HEK293T (cell line): ENCODE measurements at places on chromosomes 4 and X.
A peak's percentile ranks its signal among the peaks of the same experiment; 100 is the strongest.

- DNase-seq = no peak
Observed at GRCh38 chr4:2950221-2950989, 12.8 kb downstream of the NOP14 start.

- DNase-seq = no peak
Observed at GRCh38 chr4:5322321-5322720, 271.0 kb downstream of the STK32B start.

GRCh38 chrX:37380924-37381323, 31.8 kb downstream of the PRRG1 start:
- no peak for DNase-seq

DNA sequence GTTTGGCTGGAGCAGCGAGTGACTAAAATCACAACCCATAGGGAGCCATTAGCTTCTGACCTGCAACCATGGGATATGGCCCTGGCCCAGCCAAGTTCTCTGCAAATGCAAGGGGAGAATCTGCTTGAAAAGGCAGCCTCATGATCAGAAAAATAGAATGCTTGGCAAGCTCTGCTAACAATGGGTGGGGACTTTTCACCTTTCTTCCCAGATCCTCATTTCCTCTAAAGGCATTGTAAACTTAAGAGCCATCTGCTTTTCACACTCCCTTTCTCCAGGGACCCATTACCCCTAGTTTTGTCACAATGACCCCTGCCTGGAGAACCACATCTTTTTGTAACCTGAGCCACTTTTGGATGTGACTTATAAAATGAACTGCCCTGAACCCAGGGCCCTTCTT, 104.3 kb downstream of the PARM1 start:
- DNase-seq = no peak

DNA sequence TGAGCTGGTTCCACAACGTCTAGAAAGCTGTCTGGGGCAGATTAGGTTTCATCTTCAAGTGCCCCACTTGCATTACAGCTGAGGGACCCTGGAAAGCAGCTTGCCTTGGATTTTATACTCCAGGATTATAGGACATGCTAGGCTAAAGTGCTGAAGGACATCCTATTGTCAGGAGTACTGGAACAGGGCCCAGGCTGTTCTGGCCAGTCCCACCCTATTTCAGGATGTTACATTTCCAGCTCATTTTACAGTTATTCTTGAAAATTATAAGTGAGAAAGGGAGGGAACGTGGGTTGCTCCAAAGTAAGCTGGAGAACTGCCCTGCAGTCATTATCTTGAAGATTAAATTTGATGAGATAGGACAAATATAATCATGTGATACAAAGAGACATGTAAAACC, 71.0 kb upstream of the UGT8 start:
- no peak for DNase-seq

GRCh38 chr4:110615353-110616237, 7.3 kb downstream of the PITX2 start:
- DNase-seq = no peak

DNA sequence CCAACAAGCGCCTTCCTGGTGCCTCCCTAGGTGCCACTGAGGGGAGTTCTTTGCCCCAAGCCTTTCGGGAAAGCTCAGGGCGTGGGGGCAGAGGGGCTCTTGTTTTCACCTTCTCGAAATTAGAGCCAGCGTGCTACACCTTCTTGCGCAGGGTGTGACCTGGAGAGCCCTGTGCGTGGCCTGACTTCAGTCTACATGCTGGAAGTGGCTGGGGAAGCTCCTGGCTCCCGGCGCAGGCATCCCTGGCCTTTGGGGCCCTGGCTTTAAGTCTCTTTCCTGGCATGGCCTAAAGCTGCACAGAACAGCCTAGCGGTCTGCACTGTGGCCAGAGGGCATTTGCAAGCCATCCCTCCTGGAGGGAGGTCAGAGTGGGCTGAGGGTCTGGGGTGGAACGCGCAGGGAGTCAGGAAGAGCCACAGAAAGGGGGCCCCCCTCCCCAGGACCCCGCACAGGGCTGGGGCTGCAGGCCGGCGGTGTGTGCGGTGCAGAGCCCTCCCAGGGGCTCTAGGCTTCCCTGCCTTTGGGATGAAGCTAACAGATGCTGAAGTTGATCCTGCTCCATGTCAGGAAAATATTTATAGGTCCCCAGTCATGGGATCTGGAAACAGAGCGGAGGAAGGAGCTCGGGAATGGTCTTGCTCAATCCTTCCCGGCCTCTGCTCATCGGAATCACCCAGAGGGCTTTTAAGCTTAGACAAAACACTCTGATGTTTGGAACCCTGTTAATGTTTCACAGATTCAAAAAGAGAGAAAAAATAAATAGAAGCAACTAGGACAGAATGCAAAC, 781 bp upstream of the SPON2 start:
- no peak for DNase-seq

DNA sequence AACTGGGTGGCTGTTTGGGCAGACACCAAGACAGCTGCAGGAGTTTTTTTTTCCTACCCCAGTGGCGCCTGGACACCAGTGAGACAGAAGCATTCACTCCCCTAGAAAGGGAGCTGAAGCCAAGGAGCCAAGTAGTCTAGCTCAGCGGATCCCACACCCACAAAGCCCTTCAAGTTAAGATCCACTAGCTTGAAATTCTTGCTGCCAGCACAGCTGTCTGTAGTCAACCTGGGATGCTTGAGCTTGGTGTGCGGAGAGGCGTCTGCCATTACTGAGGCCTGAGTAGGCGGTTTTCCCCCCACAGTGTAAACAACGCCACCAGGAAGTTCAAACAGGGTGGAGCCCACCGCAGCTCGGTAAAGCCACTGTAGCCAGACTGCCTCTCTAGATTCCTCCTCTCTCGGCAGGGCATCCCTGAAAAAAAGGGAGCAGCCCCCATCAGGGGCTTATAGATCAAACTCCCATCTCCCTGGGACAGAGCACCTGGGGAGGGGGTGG, 171.4 kb downstream of the ARHGEF9 start:
- DNase-seq = no peak

DNA sequence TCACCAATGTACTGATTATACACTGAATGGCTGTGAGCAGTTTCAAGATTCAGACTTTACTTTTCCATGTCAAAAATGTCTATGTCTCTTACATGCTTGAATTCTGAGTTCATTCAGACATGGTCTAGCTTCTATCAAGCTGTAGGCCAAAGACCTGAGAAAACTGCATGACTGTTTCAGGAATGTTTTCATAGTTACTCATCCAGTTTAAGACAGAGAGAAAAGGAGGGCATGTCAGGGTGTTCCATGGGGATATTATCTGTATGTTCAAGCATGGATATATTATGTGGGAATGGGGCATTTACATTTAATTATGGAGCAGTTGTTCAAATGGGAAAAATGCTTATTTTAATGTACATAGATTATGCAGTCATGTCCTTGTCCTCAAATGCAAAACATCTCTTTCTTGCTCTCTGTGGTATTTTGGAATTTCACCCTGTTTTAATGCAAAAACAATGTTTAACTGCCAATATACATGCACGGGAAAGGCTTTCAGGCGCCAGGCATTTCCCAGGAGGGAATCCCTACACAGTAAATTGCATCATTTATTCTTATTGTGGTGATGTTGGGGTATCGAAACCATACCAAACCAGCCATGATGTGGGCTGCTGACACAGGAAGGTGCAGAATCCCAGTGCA, 429.1 kb upstream of the INTU start:
- no peak for DNase-seq

- no peak for DNase-seq
Observed at GRCh38 chrX:15882704-15883539, 28.3 kb upstream of the AP1S2 start.

- no peak for DNase-seq
Observed at GRCh38 chr4:124977045-124977444, 264.5 kb upstream of the ANKRD50 start.

- no peak for DNase-seq
Observed at GRCh38 chr4:108171339-108172230, 2.9 kb upstream of the LEF1 start.

DNA sequence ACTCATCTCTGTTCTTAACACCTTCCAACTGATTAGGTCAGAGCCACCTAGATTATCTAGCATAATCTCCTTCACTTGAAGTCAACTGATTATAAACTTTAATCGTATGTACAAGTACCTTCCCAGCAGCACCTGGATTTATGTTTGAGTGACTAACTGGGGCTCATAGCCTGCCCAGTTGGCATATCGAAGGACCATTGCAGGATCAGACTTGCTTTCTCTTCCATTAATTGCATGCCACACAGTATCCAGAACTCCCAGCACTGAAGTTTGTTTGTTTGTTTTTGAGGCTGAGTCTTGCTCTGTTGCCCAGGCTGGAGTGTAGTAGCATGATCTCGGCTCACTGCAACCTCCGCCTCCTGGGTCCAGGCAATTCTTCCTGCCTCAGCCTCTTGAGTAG, 27.9 kb downstream of the GRK4 start:
- DNase-seq = no peak

DNA sequence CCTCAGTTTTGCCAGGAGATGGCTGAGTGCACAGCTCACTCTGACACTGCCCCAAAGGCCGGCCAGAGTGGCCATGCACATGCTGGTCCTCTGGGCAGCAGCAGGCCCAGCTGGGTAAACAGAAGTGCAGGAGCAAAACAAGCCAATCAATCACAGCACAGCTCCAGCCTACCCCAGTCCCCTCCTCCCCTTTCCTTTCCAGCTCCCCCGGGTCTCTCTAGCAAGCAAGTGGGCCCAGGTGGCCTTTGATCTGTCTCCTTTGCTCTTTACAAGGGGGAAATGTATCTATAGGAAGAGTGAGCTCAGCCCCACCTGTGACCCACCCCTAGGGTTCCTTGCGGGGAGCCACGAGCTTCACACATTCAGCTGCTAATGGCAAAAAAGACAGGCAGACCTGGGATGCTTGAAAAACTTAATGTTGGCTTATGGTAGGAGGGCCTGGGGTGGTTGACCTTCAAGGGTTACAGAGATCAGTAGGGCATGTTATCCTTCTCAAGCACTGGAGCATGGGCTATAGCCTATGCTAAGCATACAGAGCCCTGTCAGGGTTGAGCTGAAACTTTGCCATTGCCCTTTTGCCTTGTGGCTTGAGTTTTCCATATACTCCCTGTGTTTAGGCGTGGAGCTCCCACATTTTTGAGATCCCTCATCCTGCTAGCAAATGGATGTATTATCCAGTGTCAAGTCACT, 57.8 kb upstream of the PLAC1 start:
- no peak for DNase-seq

DNA sequence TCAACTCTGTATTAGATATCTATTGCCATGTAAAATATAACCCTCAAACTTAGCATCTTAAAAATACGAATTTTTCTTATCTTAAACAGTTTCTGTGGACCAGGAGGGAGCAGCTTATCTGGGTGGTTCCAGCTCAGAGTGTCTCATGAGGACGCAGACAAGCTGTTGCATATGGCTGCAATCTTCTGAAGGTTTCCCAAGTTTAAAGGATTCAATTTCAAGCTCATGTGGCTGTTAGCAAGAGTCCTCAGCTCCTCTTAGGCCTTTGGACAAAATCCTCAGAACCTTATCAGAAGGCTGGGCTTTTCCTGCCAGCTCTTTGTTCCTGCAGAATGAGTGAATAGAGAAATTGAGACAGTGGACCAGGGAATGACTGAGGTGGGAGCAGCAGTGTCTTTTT, 2.8 kb upstream of the CTSO start:
- no peak for DNase-seq

- no peak for DNase-seq
Observed at GRCh38 chrX:44731160-44731559, 112.7 kb upstream of the DUSP21 start.

- peak; percentile 83 for DNase-seq
Observed at GRCh38 chr4:16001484-16001858, 38.5 kb upstream of the FGFBP2 start.

- DNase-seq = no peak
Observed at GRCh38 chrX:7603387-7603786, 239.6 kb upstream of the VCX start.

DNA sequence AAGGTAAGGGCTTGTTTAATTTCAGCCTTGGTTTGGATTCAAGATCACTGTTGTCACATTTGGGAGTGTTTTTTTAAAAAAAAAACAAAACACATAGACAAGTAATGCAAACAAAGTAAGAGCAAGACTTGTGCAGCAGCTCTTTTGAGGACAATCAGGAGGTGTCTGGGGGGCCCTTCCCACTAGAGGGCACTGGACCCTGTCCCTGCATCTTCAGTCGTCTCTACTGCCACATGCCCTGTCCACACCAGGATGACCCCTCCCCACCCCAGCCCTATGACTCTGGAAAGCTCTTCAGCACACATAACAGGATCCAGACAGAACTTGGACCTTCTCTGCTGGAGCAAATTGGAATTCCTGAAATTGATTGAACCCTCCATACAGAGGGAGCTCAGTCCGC, 71.0 kb downstream of the USP46 start:
- DNase-seq = peak; percentile 53

GRCh38 chr4:8195841-8196458, 3.1 kb upstream of the SH3TC1 start:
- DNase-seq = no peak

DNA sequence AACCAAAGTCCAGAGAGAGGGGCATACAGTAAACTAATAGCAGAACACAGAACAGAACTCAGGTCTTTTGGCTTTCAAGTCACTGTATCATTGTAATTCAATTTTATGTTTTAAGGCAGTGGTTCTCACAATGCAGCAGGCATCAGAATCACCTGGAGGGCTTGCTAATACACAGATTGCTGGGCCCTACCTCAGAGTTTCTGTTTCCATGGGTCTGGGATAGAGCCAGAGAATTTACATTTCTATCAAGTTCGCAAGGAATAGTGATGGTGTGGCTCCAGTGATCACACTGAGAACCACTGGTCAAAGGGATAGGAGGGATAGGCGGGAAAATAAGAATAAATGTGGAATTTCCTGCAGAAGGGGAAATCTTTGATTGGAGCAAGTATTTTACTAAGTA, 36.7 kb downstream of the LANCL3 start:
- no peak for DNase-seq

DNA sequence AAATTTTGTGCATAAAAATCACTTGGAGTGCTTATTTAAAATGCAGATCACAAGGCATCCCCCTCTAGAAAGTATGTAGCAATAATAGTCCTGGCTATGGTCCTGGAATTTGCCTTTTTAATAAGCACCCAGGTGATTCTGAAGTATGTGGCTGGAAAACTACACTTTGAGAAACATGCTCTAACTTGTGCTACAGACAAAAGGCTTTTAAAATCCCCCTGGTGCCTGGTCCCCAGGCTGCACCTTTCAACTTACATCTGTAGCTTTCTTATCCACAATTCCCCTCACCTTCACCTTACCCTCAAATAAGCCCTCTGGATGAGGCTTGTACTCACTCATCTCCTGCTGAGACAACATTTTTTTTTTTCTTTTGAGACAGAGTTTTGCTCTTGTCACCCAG, 21.1 kb downstream of the ART3 start:
- DNase-seq = no peak

- DNase-seq = no peak
Observed at GRCh38 chr4:18318682-18319388, 297.3 kb upstream of the LCORL start.
